ENCODE measurements at places on chromosomes 5 and 9.

GRCh38 chr5:134148316-134148715 is 28.4 kb downstream of the SKP1 start:
- DNase-seq, result no peak

DNA sequence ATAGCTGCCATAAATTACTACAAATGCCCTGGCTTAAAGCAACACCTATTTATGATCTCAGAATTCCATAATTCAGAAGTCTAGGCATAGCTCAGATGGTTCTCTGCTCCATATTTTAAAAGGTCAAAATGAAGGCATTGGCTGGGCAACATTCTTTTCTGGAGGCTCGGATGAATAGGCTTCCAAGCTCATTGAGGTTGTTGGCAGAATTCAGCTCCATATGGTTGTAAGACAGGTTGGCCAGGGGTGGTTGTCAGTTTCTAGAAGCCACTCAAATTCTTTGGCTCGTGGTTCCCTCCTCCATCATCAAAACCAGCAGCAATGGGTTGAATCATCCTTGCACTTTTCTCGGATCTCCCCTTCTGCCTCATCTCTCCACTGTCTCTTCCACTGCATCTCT is 49.4 kb downstream of the TGFBR1 start:
- DNase-seq, result no peak

DNA sequence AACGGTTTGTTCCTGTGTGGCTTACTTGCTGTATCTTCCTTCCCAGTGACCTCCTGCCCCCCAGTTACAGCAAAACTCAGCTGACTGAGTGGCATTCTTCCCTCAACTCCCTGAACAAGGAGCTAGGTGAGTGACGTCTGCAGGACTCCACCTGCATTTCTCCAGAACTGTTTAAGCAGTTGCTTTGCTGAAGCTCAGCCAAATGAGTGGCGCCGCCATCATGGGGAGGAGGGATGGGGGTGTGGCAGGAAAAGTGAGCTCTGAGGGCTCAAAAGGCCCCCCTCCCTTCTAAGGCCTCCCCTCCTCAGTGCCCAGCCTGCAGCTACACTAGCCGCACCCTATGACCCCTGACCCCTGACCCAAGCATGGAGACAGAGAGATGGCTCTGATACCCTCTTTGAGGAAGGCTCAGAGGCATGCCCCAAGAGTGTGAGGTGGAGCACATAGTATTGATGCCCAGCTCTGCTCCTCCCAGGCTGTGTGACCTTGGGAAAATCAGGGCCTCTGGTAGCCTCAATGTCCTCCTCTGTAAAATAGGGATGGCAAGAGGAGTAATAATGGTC is 12.7 kb downstream of the CCDC180 start:
- no peak for DNase-seq

DNA sequence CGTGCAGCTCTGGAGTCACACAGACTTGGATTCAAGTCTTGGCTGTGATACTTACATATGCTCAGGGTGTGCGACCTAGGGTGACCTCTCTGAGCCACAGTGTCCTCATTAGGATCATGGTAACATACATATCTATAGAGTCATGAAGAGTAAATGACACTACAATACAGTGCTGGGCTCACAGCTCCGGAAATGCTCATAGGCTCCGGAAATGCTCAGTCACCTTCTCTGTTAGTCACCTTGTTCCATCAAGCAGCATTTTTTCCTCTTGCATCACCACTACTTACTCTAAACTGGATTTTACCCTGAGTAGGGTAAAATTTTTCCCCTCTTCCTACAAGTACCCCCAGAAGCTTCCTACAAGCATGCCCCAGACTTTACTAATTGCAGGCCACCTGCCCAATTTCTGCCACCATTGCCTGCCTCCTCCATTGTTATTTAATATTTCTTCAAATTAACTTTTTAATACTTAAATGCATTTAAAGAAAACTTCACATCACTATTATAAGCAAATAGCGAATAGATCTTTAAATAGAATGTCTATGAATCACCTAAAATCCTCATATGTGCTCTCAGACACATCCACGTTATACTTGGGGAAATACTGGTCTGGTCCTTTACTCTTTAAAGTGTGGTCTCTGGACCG is 147.6 kb upstream of the SPRY4 start:
- DNase-seq, result no peak

DNA sequence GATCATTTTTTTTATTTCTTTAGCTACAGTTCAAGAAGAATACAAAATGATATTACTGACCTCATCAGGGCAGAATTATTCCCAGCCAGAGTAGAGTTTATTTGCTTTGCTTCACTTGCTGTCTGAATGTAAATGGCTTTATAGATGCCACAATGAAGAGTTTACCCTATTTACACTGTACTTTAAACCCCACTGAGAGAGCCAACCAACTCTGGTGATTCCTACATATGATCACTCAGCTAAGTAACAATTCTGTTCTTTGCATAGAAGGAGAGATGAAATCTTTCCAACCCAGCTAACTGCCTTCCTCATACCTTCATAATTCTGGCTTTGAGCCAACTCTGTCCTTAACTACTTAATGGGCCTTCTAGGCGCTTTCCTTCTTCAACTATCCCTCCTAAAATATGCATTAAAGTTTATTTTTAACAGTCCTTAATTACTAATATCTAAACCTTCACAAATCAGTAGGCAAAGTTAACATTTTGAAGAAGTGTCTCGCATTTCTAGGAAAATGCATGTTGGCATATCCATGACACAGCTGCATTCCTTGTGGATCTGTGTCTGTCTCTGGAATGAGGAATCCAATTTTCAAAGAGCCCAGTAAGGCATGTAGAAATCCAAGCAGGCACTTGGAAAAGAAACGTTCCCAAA is 284.8 kb upstream of the GRAMD2B start:
- no peak for DNase-seq

DNA sequence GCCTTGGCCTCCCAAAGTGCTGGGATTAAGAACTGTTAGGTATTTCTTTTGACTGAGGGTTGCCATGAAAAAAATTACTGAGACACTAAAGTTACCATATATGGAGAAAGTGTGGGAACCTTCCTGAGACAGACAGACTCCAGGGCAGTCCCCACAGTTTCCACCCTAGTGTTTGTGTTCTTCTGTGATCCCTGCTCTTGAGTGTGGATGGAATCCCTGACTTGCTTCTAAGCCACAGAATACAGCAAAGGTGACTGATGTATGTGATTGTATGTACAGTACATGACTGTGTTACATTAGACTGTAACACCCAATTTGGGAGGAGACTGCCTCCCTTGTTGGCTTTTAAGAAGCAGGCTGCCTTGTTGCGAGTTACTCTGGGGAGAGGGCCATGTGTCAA is 24.7 kb upstream of the ADAM19 start:
- no peak for DNase-seq

DNA sequence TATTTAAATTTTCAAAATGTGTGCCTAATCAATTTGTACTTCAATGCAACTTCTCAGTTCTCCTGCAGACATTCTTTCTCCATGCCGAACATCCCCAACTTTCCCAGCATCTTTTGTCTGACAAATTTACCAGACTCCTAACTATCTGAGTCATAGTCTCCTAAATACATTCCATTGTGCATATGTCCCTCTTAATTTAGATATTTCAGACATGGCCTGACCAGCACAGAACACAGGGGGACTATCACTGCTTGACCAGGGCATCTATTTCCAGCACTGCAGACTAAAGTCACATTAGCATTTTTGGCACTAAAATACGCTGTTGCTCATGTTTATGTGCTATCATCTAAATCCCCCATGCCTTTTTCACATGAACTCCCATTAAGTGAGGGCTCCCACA is 71.9 kb downstream of the ITGA1 start:
- no peak for DNase-seq

DNA sequence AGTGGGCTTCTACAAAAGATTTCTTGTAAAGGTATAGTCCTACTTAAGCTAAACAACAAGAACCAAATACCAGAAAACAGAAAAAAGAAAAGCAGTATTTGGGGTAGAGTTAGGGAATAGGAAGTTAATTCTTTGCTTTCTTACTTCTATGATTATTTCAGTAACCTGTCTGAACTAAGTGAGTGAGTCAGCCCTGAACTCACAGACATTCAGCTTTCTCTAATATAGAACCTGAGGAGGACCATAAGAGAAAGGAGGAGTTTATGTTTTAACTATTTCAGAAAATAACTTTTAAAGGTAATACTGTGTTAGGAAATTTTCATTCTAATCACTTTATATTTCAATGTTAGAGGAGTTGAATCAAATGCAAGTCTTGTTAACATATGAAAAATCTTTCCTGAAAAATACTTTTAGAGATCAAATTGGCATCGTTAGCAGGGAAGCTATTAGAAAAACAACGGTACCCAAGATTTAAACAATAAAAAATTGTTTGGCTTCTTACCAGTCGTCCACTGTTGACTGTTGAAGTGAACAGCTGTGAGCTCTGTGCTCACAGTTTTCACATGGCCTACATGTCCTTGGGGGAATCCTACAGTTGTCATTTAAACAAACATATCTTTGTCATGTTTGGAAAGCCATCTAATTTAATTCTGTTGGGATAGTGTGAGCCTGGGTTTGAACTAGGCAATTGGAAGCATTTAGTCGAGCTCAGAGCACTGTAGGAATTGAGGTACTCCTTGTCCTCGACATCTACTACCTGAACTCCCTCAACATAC is 19.9 kb upstream of the ZFAND5 start:
- DNase-seq, result no peak

GRCh38 chr5:154329062-154329461 is 116.7 kb upstream of the SAP30L start:
- DNase-seq, result no peak

DNA sequence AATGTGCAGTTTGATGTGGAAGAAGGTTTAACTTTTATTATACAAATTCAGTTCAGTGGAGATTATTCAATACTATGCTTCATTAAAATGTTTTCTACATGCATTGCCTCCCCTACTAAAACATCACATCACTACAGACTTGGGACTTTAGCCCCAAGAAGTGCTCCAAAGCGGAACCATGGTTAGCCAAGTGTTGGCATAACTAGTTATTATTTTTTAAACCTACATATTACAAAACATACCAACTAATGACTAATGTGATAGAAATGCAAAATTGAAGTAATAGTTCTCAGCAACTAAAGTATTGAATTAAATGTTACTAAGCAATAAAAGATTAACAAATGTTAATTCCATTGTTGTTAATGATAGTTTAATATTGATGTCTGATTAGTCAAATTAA is 74.5 kb downstream of the XRCC4 start:
- no peak for DNase-seq

- DNase-seq, result no peak
Measured at GRCh38 chr5:121299153-121299552, 552.5 kb upstream of the FTMT start.

- no peak for DNase-seq
Measured at GRCh38 chr5:157902449-157903116, 43.6 kb upstream of the CLINT1 start.

DNA sequence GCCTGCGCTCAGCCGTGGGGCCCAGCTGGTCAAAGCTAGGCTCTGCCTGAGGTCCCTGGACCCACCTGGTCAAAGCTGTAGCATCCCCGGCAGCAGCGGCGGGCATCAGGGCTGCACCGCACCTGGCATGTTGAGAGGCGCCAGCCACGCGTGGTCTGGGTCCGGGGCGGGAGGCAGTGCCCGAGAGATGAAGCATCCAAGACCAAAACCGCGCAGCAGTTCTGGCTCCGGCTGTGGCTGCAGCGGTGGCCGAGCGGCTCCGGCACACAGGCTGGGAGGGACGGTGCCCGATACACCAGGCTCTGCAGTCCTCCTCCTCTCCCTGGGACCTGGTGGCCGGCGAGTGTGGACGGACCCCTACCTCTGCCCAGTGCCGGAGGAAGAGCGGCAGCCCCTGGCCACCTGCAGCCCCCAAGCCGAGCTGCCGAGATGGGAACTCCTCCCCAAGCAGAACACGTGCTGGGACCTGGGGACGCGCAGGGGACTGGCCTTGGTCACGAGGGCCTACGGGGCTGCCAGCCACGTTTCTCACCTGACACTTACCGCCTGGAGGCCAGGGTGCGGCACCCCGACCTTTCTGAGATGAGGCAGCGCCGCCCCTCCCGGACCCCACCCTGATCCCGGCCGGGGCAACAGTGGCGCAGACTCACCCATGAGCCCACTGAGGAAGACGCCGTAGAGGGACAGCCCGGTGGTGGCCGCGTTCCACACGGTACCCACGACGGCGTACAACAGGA is 33.0 kb downstream of the SLC9A3 start:
- no peak for DNase-seq

DNA sequence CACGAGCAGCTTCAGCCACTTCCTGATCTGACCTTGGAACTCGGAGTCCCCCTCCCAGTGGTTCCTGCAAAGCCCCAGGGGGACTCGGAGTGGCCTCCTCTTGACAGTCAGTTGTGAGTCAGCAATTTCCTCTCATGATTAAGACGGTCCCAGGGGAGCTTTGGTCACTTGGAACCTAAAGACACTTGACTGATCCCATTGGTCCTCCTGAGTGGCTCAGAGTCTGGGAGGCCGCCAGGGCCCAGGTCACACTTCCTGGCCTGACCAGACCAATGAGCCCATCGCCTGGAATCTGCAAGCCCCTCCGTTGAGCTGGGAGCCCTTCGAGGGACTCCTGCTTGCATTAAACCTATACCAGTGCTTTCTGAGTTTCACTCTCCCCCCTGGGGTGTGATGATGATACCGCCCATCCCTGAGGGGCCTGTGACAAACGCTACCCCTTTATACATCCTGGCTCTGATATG is 29.1 kb downstream of the TSPAN17 start:
- no peak for DNase-seq

DNA sequence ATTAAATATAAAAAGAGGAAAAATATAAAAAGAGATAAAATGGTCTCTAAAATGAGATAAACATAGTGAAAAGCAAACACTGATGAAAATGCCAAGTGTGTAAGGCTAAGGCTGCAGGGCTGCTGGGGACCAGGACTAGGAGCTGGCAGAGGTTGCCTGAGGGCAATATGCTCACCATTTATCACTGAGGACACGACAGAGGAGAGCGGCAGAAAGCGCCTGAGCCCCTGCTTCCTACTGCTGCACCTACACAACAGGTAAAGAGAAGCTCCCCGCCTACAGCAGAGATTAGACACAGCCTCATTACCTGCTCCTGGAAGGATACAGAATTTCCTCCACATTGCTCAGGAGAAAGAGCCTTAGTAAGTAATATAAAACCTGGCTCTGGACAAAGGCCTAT is 70.7 kb upstream of the PPP1R2B start:
- DNase-seq, result no peak

- no peak for DNase-seq
Measured at GRCh38 chr5:105767267-105767666, 1903.5 kb downstream of the EFNA5 start.

GRCh38 chr5:125112196-125112595 is 365.8 kb upstream of the ZNF608 start:
- no peak for DNase-seq

- DNase-seq, result no peak
Measured at GRCh38 chr9:125852386-125852785, 105.2 kb downstream of the PBX3 start.

All from GM12892 (cell line).